ENCODE measurements at places on chromosomes 5 and 9.
A peak's percentile ranks its signal among the peaks of the same experiment; 100 is the strongest.

DNA sequence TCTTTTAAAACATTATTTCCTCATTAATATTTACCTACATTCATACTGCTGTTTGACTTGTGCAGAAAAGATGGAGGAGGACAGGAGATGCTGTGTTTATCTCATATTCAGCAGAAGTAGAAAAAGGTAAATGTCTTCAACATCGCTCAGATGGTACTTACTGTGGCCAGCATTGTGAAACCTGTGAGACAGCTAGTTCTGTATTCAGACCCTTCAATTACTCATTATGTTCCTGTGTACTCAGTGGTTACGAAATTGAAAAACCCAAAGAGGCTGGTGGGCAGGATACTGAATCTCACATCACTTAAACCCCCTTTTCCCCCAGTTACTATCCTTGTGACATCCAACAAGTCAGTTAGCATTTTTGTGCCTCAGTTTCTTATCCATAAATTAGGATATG lies 216.0 kb downstream of the KDM4C start:
- peak; percentile 50 for DNase-seq

DNA sequence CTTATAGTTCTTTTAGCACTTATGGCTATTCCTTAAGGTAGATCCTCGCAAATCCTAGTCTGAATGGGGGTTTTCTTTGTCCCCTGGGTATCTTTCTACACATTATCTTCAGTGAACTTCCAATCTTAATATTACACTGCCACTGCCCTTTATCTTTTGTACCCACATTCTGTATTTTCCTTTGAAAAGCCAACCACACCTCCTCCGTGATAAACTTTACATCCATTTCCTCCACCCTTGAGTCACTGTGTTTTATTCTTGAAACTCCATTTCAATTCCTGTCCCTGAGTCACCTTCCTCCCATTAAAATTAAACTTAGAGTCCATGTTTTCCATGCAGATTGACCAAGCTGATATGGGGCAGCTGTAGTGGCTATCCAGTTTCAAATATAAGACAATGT lies 43.2 kb upstream of the RICTOR start:
- DNase-seq = peak; percentile 92

- DNase-seq = no peak
Measured at GRCh38 chr9:27365707-27366376, 68.9 kb upstream of the EQTN start.

DNA sequence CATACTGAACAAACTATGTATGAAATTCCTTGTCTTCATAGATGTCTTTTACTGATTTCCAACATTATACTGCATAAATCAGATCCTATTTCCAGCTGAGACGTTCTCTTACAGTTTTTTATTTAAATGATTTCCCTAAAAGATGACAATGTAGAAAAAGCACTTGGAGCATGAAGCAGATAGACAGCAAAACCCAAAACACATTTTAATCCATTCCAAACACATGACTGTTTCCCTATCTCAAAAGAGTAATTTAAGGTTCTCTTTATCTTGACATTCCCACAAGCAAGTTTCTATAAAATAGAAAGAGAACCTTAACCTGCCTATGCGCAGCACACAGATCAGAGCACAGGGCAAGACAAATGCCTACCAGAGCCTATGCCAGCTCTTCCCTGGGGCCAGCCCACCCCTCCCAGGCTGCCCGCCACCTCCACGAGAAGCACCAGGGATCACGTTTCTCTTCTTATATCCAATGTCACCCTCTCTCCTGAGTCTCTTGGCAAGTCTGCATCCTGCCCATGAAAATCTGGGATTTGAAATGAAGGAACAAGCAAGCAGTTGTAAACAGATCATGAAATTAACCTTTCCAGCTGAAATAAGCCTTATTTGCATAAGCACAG lies 52.4 kb downstream of the RETREG1 start:
- DNase-seq = no peak

GRCh38 chr9:136122425-136123383 lies 4.0 kb upstream of the TMEM250 start:
- DNase-seq = peak; percentile 89

DNA sequence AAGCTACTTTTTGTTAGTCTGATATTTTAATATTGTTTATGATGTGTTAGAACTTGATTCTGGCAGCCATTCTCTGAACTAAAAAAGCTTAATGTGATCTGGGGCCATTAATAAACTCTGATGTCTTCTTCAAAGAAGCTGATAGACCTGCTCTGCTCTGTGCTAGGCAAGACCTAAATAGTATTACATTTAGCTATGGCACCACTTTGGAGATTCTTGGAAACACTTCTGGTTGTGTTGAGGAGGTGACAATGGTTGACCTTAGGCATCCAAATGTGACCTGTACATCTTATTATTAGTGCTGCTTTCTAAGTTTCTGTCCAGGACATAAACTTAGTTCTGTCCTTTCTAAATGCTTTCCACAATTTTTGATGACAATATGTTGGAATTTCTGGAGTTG lies 21.7 kb upstream of the SCGB3A2 start:
- DNase-seq = no peak

DNA sequence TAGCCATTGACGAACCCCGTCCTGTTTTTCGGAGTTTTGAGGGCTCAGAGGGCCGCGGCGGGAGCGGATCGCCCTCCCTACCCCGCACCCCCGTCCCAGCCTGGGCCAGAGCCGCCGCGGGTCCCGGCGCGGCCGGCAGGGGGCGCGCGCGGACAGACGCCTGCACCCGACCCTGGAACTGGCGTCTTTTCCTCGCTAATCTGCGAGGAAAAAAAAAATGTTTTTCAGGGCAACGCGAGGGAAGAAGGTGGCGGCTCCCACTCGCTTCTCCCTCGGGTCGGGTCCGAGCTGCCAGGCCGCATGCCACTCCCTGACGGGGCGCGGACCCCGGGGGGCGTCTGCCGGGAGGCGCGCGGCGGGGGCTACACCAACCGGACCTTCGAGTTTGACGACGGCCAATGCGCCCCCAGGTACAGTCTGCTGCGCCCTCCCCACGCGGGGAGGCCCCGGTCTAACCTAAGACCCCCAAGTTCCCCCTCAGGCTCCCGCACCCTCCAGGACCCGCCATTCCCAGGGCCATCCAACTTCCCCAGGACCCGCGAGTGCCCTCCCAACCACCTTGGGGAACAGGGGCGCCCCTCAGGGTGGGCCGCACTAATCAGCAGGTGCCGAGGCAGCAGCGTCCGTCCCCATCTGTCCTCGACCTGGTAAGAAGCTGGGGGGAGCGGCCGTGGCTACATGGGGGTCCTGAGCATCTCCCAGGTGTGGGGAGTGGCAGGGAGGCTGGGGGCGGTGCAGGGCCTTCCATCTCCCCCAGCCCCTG lies at the start of gene KCNT1:
Gene KCNT1 (plus strand): TSS at position 227 of the 763 bp plus-strand sequence. CDS start 74 bp downstream, at position 301.
- peak; percentile 68 for DNase-seq

- DNase-seq = no peak
Measured at GRCh38 chr9:134061688-134062371, 6.0 kb downstream of the BRD3 start.

DNA sequence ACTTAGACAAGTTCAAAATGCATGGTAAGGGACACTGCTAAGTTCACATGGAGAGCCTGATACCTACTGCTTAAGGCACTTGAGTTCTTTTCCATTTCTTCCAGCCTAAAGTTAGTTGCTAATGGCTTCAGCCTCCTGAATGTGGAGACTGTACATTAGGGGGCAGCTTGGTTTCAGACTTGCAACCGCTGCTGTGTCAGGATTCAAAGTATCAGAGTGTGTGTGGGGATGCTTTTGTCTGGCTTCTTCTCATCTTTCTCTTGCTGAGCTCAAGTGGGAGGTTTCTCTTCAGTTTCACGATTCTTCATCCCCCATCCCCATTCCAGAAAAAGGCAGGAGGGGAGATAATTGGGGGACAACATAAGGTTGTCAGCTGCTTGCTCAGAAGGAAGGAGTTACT lies 49.4 kb downstream of the ATP10B start:
- no peak for DNase-seq

GRCh38 chr5:173411791-173412555 lies 83.8 kb upstream of the STC2 start:
- DNase-seq = no peak

- DNase-seq = no peak
Measured at GRCh38 chr5:61966997-61967396, 339.0 kb upstream of the KIF2A start.

GRCh38 chr5:2725980-2726765 lies 25.3 kb downstream of the IRX2 start:
- DNase-seq = no peak

All from hematopoietic multipotent progenitor cell treated with erythropoietin and hydrocortisone succinate and interleukin-3 and kit ligand, for 6 days (in vitro differentiated cells).